Glomerular endothelial cell (primary cell): ENCODE measurements at places on chromosomes 7 and 10.

DNA sequence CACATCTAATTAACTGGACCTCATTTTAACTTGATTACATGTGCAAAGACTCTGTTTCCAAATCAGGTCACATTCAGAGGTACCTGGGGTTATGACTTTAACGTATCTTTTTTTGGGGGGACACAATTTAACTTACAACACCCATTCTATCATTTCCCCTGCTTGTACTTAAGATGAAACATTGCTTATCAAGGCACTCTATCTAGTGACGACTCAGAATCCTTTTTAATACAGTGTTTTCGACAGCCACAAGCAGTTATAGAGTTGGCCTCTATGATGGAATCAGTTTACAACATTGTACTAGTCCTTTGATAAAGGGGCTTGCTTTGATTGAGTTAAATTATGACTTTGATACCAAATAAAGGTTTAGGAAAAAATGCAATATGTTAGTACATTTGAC, 22.7 kb downstream of the BBS9 start:
- DNase-seq: no peak

DNA sequence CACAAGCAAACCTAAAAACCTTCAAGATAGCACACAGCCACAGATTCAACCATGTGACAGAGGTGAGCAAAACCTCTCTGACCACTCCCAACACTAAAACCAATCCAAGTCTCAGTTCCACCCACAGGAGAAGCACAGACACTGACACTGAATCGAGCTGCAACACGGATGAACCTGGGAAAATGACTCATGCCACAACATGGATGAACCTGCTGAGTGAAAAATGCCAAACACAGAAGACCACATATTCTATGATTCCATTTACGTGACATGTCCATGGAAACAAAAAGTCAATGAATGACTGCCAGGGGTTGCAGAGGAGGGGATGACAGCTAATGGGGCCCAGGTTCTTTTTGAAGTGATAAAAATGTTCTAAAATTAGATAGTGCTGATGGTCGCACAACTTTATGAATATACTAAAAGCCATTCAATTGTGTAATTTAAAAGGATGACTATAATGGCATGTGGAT, 22.0 kb downstream of the CYTH3 start:
- DNase-seq: no peak

DNA sequence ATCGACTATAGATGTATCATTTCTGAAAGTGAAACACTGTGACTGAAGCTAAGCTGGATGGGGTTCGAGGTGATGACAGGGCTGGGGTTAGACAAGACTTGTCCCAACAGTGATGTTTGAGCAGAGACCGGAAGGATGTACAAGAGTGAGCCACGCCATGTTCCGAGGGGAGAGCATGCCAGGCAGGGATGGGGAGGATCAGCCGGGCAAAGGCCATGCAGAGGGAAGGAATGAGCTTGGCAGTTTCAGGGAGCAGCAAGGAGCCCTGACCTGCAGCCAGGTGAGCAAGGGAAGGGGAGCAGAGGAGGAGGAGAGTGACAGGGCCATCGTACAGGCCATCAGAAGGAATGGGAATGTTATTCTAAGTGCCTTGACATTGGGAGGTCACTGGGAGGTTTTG, 114.9 kb upstream of the GPR26 start:
- DNase-seq: no peak

- no peak for DNase-seq
Observed at GRCh38 chr10:110491346-110491745, 6.4 kb upstream of the DUSP5 start.

GRCh38 chr10:114060456-114060855, 16.8 kb downstream of the ADRB1 start:
- no peak for DNase-seq

DNA sequence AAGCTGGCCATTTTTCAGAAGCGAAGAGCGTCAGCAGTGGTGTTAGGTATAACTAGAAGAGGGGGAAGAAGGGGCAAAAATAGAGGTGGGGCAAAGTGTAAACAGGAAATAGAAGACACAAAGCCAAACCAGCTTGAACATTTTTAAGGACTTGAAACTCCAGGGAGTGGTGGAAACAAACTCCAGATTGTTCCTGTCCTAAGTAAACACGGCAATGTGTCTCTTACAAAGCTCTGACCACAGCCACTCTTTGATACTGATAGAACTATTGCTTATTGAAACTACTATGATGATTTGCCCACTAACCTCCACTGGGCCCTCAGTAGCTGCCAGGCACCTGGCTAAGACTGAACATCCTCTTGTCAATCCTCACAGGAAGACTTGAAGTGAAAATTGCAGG, 20.8 kb upstream of the CDH23 start:
- no peak for DNase-seq

DNA sequence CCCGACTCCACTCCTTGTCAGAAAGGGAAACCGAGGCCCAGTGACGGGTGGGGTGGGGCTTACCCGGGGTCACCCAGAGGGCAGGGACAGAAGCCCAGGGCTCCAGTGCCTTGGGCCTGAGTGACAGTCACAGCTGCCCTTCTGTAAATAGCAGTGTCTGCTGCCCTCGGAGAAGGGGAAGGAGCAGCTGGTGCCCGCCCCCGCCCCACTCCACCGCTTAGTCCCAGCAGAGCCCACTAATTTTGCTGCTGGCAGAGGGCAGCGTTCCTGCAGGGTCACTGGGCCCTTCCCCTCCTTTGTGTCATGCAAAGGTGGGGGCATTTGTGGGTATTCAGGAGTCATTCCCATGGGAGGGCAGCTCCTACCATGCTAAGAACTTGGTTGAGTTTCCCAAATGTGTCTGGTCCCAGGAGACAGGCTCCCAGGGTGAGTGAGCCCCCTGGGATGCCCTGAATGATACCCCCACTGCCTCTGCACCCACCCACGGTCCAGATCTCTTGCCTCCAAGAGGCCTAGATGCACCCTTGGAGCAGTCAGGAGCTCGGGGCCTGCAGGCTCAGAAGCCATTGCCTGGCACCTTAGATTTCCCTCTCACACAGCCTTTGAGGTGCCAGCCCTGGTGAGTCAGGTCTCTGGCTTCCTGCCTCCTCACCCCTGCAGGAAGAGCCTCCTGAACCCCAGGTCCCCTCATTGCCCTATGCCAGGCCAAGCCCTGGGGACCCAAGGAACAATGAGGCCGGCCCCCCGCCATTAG, 17.2 kb downstream of the SH2B2 start:
- no peak for DNase-seq

DNA sequence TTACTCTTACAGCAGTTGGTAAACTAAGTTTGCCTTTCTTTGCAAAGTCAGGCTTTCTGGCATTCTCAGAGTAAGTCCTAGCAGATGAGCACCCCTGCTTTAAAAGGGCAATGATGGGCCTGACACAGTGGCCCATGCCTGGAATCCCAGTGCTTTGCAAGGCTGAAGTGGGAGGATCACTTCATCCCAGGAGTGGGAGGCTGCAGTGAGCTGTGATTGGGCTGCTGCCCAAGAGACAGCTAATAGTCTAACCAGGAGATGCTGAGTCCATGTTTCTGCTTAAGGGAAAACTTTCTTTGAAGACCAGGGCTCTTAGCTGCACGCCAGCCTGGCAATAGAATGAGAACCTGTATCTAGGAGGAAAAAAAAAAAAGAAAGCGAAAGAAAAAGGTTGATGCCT, 100.2 kb upstream of the MPP7 start:
- no peak for DNase-seq

- no peak for DNase-seq
Observed at GRCh38 chr7:100483722-100484672, at the start of gene NYAP1. Gene NYAP1 (plus strand): TSS chr7:100483927. CDS start chr7:100485312, 1,385 bp downstream.

DNA sequence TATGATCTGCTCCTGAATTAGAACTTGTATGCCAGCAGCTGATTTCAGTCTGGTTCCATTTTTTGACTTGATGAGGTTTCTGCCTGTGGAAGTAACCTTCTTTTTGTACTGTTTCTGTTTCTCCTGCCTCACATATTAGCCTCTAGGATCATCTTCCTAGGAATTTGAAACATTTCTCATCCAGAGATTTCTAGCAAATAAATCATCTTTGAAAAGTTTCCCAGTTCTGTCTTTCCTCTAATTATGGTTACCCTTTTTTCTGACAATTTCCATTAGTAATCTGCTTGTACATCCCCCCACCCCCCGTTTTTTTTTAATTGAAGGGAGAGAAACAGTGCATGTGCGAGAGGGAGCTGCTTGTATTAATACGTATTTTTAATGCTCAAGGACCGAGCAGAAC, 92.2 kb downstream of the NRF1 start:
- no peak for DNase-seq

GRCh38 chr7:36686499-36686898, 37.8 kb downstream of the AOAH start:
- DNase-seq: no peak

GRCh38 chr10:87541114-87541513, 36.4 kb downstream of the MINPP1 start:
- DNase-seq: no peak

DNA sequence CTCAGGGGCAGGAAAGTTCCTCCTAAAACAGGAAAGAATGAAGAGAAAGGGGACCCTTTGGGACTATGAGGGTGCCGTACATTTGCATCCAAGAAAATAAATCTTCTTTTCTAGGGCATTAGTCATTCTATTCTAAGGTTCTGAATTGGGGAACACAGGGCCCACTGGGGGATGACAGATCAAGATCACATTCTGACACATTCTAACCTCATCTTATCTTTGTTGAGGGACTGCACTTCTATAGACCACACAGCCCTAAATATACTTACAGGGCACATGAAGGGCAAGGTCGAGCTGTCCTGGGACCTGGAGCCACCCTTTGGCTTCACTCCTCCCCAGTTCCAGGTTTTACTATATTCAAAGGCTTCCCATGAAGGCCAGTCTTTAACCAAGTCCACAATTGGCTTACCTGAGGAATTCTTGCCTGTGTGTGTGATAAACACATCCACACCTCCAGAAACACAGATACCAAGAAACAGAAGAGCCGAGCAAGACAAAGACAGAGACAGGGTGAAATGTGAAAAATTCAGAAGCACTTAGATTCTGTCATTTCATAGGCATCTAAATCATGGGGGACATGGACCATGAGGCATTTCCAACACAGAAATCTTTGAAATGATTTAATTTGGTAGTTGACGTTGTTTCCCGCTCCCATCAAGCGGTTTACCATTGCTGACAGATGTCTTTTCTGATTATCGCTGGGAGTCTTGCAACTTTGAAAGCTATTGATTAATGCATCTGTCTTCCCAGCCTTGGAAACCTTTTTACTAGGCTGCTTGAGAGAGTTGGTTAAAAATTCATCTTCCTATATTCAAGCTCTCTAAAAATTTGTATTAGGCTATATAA, 75.8 kb downstream of the CCDC71L start:
- DNase-seq: no peak

DNA sequence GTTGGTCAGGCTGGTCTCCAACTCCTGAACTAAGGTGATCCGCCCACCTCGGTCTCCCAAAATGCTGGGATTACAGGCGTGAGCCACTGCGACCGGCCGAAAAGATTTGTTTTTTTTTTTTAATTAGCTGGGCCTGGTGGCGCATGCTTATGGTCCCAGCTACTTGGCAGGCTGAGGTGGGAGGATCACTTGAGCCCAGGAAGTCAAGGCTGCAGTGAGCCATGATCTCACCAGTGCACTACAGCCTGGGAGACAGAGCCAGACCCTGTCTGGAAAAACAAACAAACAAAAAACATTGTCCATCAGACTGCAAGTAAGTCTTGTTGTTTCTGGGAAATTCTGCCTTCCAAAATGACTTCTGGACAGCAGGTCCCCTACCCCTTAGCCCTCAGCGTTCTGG, 16.3 kb upstream of the ZNF212 start:
- no peak for DNase-seq

DNA sequence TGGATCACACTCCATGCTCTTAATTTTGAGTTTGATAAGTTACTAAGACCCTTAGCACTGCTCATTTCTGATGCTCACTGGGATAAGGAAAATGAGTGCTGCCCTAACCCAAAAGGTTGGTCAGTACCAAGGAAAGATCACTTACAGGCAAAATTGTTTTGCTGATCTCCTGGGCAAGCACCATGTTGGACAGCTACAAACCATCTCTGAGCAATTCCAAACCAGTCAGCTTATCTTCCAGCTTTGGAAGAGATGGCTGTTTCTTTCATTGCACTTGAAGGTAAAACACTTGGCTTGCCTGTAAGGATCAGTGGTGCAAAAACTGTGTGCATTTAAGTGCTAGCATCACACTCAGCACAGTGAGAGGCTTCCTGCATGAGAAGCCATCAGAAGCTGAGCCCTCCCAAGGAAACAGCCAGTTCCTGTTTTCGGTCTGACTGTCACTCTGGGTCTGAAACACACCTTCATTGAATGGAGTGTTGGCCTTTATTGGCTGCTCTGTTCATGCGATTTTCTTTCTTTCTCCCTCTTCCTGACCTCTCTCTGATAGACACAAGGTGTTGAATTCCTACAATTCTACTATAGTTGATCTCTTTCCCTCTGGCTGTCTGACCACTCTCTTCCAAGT, 126.4 kb upstream of the GHITM start:
- no peak for DNase-seq

- no peak for DNase-seq
Observed at GRCh38 chr10:71333129-71333887, 14.2 kb downstream of the SLC29A3 start.

- DNase-seq: no peak
Observed at GRCh38 chr7:28246921-28247461, 66.4 kb upstream of the JAZF1 start.

- DNase-seq: no peak
Observed at GRCh38 chr7:141562543-141562942, 11.3 kb downstream of the AGK start.

- DNase-seq: no peak
Observed at GRCh38 chr7:37987732-37988131, 67.3 kb downstream of the EPDR1 start.

- DNase-seq: no peak
Observed at GRCh38 chr7:148702876-148703670, 4.4 kb downstream of the CUL1 start.

DNA sequence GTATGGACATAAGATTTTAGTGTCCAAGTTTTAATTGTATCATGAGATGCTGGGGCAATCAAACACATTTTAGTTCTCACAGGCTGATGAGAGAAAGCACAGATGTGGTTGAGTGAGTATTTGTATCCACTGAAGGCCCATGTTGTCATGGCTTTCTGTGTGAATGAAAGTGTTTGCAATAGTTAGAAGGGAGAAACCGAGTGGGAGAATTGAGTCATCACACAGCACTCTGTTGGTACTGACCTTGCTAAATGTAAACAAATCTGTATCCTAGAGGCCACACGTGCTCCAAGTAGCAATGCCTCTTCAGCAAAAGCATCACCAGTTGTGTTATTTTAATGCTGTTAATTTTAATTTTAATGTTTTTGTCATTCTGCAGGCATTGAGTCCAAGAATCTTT, 121.2 kb downstream of the EMX2 start:
- DNase-seq: no peak

DNA sequence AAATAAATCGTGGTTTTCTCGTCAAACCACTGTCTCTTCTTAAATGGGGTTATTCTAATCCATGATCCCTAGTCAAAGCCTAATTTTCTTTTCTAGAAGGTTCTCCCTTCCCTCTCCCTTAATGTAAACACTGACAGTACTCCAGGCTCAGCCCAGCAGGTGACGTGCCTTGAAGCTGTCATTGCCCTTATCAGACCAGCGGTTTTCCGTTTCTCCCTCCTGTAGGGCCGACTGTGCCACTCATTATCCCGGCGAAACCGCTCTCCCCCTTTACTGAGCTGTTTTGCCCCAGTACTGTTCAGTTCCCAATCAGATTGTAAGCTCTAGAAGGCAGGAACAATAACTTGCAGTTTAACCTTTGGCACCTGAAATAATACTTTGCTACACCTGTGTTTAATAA, 153.5 kb upstream of the RHEB start:
- no peak for DNase-seq

GRCh38 chr7:130703851-130704250, 17.5 kb upstream of the TSGA13 start:
- no peak for DNase-seq
